ENCODE measurements at places on chromosomes 4 and X. TPM values are rescaled to one million over a fixed set of nuclear protein-coding genes. Genes with fewer than 3 reads are reported as not detected.

- DNase-seq = no peak
These were observed 537.4 kb upstream of the MAGEB18 start for GRCh38 chrX:25600776-25601175.

Gene CNOT6L
- polyA plus RNA-seq = 7.7 TPM

Gene SSX2B
- not detected for polyA plus RNA-seq

GRCh38 chr4:99755223-99755944 lies 61.2 kb upstream of the DAPP1 start:
- DNase-seq = no peak

DNA sequence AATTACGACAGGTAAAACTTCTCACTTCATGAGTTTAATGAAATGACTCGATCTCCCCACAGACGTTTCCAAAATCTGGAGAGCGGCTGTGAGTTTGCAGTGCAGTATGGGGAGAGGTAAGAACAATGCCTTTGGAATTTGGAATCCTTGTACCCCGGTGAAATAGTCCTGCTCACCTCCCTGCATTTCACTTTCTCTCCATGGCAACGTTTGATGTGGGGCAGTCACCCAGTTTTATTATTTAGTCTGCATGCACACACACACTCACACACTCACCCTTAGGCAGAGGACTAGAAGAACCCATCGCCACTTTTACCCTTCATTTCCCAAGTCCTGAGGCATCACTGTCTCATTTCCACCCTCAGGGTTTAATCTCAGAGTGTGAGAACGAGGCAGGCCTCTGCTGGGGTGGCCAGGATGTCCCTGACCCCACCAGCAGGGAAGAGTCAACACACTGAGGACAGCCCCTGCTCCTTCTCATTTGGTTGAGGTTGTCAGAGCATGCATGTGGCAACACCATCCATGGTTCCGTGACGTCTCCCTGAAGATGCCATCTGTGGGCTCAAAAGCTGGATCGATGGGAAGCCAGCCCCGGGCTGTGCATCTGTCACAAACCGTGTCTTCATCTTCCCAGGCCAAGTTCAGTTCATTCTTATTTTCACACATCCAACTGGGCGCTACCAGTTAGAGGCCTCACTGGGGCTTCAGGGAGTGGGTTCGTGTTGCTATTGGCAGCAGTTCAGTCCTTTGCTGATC lies 119.8 kb upstream of the TRIM2 start:
- no peak for DNase-seq

DNA sequence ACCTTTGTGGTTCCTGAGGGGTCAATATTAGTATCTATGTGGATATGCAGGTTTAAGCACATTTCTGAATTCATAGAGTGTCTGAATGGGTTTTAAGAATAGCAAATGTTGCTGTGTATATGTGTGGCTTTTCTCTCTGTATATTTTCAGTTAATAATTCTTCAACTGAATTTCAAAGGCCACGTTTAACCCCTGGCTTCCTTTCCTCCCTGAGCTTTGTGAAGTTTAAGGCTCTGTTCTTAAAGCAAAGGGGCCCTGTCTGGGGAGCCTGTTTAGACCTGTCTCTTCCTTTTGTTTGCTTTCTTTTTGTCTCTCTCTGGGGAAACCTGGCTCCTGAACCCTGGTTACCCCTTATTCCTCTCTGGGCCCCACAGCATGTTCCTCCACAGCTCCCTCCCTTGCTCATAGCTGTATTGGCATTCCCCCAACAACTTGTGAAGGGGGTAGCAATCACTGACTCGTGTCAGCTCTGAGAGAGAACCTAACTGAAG lies 139.1 kb downstream of the COL4A6 start:
- DNase-seq = no peak

Gene HERC3
- polyA plus RNA-seq = 10.3 TPM

Gene MAGEA8
- polyA plus RNA-seq = not detected

GRCh38 chrX:68918202-68918601 lies 89.4 kb downstream of the EFNB1 start:
- no peak for DNase-seq

- no peak for DNase-seq
These were observed 538.2 kb downstream of the INPP4B start for GRCh38 chr4:142307857-142308256.

GRCh38 chrX:69016293-69016941 lies 148.8 kb downstream of the PJA1 start:
- no peak for DNase-seq

GRCh38 chrX:74449322-74449936 lies 28.1 kb downstream of the SLC16A2 start:
- no peak for DNase-seq

DNA sequence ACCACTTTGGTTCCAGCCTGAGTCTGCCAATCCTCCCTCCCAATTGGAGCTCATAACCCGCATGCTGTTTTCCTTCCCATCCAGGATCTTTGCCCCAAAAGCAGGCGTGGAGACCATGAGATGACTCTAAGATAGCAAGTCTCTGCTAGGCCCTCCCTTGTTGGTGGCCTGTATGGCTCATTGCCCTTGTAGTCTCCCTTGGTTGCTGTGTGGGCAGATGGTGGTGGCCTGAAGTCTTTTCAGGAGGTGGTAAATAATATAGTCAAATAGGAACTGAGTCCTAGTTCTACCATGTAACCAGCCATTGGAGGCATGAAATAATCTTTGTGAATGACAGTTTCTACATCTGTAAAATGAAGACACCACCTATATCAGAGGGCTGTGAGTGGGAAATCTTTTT lies 1.2 kb downstream of the ATP6AP1 start:
- DNase-seq = no peak

GRCh38 chr4:119656342-119656741 lies 27.7 kb upstream of the PDE5A start:
- DNase-seq = no peak

DNA sequence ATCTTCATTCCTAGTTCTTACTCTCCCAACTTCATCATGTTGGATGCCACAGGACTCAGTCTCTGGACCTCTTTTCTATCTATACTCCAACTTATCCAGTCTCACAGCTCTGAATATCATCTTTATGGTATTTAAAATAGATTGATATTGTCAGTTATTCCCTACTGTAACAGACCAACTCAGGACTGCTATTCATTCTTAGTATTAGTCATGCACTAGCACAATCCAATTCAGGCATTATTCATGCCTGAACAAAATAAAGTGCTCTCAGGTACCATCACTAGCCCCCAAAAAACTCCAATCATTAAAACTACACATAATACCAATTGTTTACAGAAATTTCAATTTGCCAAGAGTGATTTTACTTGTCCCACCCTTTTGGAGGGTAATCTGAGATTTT lies 37.7 kb downstream of the FRYL start:
- no peak for DNase-seq

- DNase-seq = no peak
These were observed 100.2 kb upstream of the TMEM164 start for GRCh38 chrX:109902665-109903064.
